ENCODE measurements at places on chromosomes 5 and 9.

- peak; percentile 55 for DNase-seq
Measured at GRCh38 chr5:35003018-35003957, 44.5 kb downstream of the AGXT2 start.

GRCh38 chr5:149667084-149667828 lies 62.9 kb upstream of the PPARGC1B start:
- no peak for DNase-seq

DNA sequence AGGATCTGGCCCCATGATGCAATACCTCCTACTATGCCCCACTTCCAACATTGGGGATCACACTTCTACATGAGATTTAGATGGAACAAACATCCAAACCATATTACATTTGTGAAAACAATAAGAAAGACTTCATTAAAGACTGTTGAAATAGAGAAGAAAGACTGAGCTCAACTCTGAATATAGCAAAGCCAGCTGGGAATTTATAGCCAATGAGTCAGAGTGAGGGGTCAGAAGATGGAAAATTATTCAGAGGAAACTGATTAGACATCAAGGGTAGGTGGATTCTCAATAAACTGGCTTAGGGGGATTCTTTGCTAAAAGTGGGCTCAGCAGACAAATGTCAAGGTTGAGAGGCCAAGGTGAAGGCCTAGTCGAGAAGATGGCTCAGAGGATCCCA lies 25.6 kb downstream of the BTF3 start:
- DNase-seq, result no peak

DNA sequence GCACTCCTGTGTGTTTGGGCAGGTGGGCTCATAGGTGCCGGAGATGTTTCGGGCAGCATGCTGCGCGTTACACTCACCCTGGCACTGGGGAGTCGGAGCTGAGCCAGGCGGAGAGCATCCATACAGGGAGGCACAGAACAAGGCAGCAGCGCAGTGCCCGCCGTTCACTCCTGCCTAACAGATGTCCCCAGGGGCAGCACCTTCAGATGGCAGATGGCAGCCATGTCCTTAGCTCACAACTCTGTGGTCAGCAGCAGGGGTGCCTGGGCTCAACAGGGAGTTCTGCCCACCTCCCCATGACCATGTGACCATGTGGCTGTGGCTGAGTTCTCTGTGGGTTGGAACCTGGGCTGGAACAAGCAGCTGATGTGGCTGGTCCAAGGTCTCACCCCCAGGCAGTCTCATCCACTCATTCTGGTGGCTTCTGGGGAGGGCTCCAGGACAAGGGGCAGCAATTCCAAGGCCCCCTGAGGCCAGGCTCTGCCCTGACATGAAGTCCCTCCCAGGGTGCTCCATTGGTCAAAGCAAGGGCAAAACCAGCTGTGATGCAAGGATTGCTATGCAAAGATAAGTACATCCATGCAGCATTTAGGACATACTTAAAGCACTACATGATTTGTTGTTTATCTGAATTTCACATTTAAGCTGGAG lies 64.2 kb downstream of the MRPL36 start:
- DNase-seq, result no peak

DNA sequence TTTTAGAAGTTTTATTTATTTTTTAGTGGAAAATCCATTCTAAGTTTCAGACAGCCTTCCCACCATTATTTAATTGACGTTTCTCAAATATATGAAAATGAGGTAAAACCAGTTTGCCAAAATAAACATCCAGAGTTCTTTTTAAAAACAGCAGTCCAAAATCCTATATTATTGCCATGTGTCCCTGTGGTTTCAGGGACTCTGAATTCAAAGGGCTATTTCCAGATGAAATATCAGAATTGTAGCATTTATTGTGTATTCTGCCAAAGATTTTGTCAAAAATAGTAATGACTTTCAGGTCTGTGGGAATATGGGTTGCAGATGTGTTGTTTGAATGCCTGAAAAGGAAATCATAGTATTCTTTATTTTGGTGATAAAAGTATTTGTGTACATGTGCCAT lies 41.6 kb downstream of the XRCC4 start:
- DNase-seq, result no peak

- DNase-seq, result no peak
Measured at GRCh38 chr9:82600536-82601292, 462.2 kb downstream of the RASEF start.

GRCh38 chr5:134451936-134452505 lies 40.3 kb upstream of the CDKN2AIPNL start:
- no peak for DNase-seq

DNA sequence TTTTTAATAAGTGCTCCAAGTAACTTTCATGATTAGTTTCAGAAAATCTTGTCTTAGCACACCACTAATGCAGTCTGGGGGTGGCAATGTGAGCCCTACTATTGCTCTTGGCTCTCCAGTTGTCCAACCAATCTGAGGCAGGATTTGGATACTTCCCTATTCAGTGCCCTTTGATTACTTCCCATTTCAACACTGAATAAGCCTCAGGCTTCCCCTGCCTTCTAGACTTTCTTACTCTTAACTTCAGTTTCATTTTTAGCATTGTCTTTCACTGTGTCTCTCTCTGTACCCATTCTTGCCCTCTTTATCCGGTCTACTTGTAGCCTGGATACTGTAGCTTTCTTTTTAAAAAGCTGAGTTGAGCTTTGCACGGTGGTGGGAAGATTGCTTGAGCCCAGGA lies 186.1 kb downstream of the C9orf152 start:
- no peak for DNase-seq

GRCh38 chr5:34914671-34915138 lies 599 bp downstream of the RAD1 start:
- no peak for DNase-seq

GRCh38 chr5:78838753-78839152 lies 146.4 kb downstream of the ARSB start:
- no peak for DNase-seq

- peak; percentile 9 for DNase-seq
Measured at GRCh38 chr5:113232667-113233066, 202.1 kb downstream of the TSSK1B start.

DNA sequence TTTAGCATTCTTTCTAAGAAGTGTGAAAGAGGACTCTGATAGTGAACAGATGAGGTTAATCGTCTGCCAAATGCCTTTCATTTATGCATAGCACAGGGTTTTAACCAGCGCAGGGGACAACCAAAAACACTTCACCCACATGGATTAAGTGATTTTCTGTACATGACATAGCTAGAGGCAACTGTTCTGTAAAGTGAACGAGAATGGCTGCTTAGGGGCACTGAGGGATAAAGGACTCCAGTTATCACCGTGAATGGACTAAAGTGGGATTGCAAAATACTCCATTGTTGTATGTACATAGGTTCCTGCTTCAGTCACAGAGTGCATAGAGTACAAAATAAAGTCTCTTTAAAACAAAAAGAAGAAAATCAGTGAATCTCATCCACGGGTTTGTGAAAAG lies 456.8 kb downstream of the DMAC1 start:
- DNase-seq, result no peak

GRCh38 chr9:24879591-24879990 lies 333.9 kb upstream of the IZUMO3 start:
- no peak for DNase-seq

DNA sequence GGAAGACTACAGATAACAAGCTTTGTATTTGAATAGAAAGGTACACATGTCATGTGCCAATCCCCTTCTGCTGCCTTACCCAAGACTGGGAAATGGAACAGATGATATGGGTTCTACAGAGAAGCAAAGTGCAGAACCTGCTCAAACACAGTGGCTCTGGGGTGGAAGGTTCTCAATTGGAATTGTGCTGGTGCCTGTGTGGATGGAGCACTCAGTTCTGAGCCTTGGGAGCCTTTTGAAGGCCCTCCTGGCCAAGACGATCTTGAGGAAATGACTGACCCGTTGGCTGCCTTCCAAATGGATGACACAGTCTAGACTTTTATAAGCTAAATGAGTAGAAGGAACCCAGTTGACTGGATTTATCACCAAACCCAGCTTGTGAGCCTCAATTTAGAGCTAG lies 4.2 kb upstream of the PRSS3 start:
- DNase-seq, result no peak

GRCh38 chr9:76576344-76576743 lies 117.4 kb downstream of the GCNT1 start:
- DNase-seq, result no peak

GRCh38 chr9:106731910-106732309 lies 131.1 kb upstream of the ZNF462 start:
- peak; percentile 84 for DNase-seq

- no peak for DNase-seq
Measured at GRCh38 chr9:19174127-19174912, 47.0 kb upstream of the PLIN2 start.

DNA sequence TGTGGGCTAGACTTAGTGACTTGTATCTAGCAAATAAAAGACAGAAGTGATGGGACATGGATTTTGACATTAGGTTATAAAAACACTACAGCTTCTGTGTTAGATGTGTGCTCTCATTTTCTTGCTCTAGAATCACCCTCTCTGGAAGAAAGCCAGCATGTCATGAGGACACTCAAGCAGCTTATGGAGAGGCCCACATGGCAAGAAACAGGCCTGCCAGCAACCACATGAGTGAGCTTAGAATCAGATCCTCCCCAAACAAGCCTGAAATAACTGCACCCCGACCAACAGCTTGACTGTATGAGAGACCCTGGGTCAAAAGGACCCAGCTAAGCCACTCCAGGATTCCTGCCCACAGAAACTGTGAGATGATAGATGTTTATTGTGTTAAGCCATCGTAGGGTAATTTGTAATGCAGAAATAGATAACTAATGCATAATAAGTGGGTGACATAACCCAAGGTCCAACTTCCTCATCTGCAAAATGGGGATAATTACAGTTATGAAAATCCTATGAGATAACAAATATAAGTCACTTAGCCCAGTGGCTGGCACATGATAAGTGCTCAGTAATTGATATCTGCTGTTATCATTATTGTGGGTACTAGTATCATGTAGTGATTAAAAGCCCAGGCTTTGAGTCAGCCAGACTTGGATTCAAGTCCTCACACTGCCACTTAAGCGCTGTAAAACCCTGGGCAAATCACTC lies 86.5 kb downstream of the KLHL3 start:
- no peak for DNase-seq

- no peak for DNase-seq
Measured at GRCh38 chr9:119033596-119033995, 335.6 kb downstream of the BRINP1 start.

DNA sequence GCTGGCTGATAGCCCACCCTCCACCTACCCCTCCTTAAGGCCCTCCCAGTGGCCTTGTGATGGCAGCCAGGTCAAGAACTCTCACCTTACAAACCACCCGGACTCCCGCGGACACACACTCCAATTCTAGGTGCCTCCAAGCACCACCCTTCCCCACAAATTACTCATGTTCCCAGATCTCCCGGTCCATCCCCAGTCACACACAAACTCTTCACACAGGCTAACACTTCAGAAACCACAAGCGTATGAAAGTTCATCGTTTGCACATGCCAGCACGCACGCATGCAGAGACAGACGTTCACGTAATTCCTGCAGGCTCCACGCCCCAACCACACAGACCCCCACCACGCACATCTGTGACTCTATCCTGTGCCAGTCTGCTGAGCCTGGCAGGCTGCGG lies 18.0 kb downstream of the NR5A1 start:
- DNase-seq, result no peak

- no peak for DNase-seq
Measured at GRCh38 chr5:100898504-100899346, 4.4 kb downstream of the ST8SIA4 start.

DNA sequence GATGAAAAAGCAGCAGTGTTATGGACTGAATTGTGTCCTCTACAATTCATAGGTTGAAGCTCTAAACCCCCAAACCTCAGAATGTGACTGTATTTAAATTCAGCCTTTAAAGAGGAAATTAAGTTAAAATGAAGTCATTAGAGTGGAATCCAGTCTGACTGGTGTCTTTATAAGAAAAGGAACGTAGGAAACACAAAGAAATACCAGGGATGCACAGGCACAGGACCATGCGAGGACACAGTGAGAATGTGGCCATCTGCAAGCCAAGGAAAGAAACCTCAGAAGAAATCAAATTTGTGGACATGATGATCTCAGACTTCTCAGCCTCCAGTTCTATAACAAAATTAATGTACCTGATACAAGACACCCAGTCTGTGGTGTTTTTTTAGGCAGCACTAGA lies 971.2 kb upstream of the CDH9 start:
- DNase-seq, result no peak

GRCh38 chr9:129608561-129609481 lies 12.1 kb downstream of the C9orf50 start:
- DNase-seq, result no peak

GRCh38 chr9:100204796-100205195 lies 105.8 kb downstream of the INVS start:
- no peak for DNase-seq

- no peak for DNase-seq
Measured at GRCh38 chr5:149079883-149080282, 17.0 kb upstream of the SH3TC2 start.

GRCh38 chr5:150642567-150642927 lies 2.1 kb downstream of the SYNPO start:
- DNase-seq, result no peak

DNA sequence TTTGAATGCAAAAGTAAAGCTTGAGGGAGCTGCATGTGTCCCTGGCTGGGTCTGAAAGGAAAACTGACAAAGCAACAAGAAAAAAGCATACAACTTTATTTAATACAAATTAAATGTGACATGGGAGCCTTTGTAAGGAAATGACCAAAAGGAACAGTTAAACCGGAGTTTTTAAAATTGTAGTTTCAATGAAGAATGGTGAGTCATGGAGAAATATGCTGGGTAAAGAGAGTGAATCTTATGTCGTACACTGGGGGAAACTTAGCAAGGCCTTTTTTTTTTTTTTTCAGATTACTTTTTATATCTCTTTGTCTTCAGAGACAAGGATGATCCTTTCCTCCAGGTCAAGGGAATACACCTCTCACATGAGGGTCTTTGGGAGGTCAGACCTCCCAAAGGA lies 50.1 kb upstream of the FBXL17 start:
- no peak for DNase-seq

- no peak for DNase-seq
Measured at GRCh38 chr9:111284703-111285102, 45.3 kb downstream of the OR2K2 start.

DNA sequence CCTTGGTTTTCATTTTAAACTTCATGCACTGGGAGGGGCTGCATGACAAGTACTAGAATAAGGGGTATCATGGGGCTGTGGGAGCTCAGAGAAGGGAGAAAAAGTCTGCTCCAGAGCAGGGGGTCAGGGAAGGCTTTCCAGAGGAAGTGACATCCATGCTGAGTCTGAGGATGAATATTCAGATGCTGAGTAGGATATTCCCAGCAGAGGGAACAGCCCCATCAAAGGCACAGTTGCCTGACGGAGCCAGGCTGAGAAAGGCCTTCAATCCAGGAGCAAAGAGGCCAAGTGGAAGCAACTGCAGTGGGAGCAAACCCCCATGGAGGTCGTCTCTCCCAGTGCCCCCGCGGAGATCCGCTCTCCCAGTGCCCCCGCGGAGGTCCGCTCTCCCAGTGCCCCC lies 4.4 kb downstream of the PFN3 start:
- no peak for DNase-seq

DNA sequence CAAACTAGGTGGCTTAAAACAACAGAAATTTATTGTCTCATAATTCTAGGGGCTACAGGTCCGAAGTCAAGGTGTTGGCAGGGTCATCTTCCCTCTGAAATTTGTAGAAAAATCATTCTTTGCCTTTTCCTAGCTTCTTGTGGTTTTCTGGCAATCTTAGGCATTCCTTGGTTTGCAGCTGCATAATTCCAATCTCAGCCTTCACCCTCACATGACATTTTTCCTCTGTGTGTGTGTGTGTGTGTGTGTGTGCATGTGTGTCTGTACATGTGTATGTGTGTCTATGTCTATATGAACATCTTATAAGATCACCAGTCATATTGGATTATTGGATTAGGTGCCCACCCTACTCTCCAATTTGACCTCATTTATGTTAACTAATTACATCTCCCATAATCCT lies 330.6 kb downstream of the CHSY3 start:
- DNase-seq, result no peak
